ENCODE measurements at places on chromosomes 2 and 18.

GRCh38 chr2:22902180-22902550 is 482.8 kb upstream of the KLHL29 start:
- DNase-seq, result no peak

GRCh38 chr2:98769114-98769476 is 38.2 kb upstream of the MGAT4A start:
- DNase-seq, result no peak

GRCh38 chr2:85308896-85309555 is 18.8 kb downstream of the TGOLN2 start:
- DNase-seq, result no peak

- no peak for DNase-seq
These were observed 81.3 kb upstream of the HPCAL1 start for GRCh38 chr2:10221443-10221842.

DNA sequence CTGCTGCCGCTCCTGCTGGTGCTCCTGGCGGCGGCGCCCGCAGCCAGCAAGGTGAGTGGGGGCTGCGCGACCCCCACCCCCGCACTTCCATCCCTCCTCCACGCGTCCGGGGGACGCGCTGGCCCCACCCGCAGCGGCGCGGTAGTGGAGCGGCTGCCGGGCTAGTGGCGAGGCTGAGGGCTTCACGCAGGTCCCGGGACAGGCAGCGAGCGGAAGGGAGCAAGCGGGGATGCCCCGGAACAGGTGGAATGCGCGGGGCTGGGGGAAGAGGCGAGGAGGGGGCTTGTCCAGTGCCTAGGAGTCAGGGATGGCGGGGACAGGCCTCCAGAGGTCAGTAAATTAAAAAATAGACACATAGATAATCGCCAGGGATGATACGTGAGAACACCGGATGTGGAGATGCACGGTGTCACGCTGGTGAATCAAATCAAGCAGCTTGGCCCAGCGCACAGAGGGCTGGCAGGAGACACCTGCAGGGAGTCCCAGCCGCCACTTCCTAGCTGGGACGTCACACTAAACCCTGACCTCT is 403 bp downstream of the COL4A3 start:
- DNase-seq, result no peak

- no peak for DNase-seq
These were observed 5.3 kb downstream of the COL3A1 start for GRCh38 chr2:188979187-188980114.

GRCh38 chr2:146365041-146365440 is 1479.8 kb upstream of the ACVR2A start:
- no peak for DNase-seq

- no peak for DNase-seq
These were observed 871.8 kb downstream of the SLC4A3 start for GRCh38 chr2:220499225-220499624.

DNA sequence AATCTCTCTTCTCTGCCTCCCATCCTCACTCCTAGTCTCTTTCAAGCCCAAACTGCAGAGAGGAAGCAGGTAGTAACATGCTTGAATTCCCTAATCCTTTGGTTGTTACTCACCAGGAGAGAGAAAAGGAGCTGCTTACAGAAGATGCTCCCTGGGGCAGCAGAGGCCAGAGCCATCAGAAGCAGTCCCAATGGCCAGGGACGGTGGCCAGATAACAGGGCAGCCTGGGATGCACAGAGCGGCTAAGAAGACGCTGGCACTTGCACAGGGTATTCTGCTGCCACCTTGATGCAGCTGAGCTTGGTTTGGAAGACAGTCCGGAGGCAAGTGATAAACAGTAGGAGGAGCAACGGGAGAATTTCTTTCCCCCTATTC is 250 bp downstream of the DSC1 start:
- DNase-seq, result no peak

DNA sequence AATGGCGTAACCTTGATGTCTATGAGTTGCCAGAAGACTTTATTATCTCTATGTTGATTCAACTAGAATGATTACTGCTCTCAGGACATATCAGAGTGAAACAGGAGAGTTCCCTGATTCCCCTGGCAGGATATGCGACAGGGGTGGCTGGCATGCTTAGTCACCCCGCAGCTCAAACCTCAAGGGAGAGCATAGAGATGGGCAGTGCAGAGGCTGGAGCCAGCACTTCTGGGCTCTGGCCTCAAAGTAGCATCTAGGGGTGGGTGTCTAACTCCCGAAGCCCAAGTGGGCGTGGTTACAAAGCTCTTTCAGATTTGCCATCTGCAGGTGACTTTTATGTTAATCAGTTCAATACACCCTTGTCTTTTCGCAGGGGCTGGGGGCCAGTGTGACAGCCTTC is 391.6 kb downstream of the ADCYAP1 start:
- no peak for DNase-seq

DNA sequence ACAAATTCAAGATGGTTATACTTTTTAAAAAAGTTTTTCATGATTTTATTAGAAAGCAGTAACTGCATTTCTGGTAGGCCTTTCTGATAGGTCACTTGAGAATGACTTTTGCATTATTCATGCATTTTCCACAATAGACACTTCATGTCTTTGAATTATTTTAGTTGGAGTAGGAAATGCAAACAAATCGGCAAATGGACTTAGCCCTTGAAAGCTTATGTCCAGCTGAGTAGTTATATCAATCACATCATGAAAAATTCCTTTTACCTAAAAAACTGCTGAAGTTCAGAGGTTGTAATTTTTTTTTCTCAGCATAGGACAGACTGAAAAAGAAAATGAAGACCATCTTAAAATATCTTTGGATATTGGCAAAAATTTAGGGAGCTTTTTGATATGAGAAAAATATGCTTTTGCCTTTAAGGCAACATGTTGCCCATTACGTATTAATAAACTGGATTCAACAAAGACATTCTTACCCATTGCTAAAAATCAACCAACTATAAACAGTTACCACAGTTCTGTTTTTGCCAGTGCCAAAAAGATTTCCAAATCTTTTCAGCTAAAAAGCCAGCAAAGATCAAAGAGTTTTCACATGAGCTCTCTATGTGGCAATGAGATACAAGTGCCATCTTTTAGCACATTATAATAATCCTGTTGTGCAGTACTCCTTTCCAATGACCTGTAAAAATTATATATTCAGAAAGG is 45.5 kb upstream of the FRZB start:
- DNase-seq, result no peak

DNA sequence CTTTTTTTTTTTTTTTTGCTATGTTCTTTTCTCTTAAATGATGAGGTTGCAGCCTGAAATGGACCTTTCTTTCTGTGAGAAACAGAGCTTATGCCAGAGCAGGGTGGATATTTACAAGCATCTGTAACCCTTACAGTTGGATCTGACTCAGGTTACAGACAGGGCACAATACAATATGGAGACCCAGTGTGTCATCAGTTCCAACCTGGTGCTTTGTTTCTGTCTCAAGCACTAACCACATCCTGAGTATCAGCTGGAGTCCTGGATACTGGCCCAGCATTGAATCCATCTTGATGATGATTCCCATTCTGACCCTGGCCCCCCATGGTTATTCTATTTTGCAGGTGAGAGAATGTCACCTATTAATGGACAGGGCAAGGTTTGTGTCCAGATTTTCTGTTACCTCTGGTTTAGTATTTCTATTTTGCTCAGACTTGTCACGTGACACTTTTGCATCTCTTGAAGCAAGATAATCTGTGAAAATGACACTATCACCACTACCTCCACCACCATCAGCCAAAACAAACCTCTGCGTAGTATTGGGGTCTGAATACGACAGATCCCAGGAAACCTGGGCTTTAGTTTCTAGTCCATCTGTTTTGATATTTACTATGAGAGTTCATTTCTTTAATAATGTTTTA is 174.0 kb downstream of the CCDC85A start:
- DNase-seq, result no peak

GRCh38 chr2:159803235-159803962 is 5.4 kb upstream of the CD302 start:
- no peak for DNase-seq

DNA sequence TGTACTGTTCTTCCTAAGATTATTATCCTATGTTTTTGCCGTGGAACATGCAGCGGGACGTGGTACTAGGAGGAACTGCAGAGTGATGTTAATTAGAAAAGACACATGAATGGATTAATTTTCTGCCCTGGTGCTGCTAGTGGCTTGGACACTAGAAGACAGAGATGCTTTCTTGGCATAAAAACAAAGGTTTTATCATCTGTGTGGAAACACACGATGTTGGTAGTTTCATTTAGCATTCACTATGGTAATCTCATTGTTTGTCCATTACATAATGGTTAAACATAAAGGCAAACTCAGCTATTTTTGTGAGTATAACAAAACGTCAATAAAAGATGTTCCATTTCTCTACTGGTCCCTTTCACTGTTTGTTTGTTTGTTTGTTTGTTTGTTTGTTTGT is 22.8 kb downstream of the COL6A3 start:
- DNase-seq, result no peak

GRCh38 chr2:28434600-28434989 is 41.9 kb downstream of the FOSL2 start:
- DNase-seq, result no peak

- no peak for DNase-seq
These were observed 31.2 kb upstream of the NXPH2 start for GRCh38 chr2:138811431-138811830.

DNA sequence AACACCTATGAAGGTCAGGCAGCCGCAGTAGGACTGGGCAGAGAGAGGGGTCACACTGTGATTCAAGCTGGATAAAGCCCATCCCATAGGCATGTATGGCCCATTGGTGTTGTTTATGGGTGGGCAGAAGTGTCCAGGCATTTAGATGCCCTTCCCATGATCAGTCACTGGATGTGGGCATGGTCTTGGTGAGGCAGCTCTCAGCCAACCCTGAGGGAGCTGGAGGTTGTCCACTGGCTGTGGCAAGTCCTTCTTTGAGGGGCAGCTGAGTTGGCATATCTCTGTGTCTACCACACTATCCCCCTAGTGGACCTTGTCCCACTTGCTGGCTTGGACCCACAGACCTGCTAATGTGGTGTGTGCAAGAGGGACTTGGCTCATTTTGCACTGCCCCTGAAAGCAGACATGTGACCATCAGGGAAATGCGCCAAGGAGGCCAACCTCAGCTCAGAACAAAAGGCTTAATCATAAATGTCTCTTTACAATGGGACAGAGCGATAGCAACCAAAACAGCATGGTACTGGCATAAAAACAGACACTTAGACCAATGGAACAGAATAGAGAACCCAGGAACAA is 82.0 kb downstream of the TMEM17 start:
- DNase-seq, result no peak

- DNase-seq, result no peak
These were observed 69.5 kb downstream of the HNRNPLL start for GRCh38 chr2:38533180-38533579.

- no peak for DNase-seq
These were observed 57.1 kb downstream of the PKP4 start for GRCh38 chr2:158513841-158514240.

- no peak for DNase-seq
These were observed 40.7 kb upstream of the TANK start for GRCh38 chr2:161119483-161119882.

DNA sequence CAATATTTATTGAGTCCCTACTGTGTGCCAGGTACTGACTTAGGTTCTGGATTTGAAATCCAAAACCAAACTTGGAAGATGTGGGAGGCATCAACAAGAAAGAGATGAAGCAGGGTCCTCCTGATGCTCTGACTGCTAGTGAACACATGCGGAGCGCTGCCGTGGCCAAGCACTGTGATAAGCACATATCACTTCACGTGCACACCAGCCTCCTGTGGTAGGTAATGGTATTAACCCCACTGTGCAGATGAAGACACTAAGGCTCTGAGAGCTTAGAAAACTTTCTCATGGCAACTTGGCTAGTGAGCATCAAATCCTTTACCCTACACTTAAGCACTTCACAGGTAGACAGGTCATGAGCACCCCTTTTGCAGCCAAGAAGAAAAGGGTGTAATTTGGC is 216.1 kb downstream of the HAUS1 start:
- DNase-seq, result no peak

DNA sequence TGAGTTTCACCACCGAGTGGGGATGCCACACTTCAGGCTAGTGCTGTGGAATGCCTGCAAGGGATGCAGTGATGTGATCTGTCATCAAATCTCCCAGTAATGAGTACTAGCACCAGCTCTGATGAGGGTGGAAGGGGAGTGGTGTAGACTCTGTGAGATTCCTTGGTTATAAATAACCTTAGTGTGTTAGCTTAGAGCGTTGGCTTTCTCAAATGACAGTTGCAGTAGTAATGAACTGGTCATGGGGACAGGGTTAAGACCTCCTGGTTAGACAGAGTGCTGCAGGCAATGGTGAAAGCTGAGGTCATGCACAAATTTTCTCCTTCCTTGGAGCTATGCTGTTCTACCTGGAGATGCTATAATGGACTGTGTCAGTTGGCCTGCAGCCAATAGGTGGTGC is 1063.4 kb upstream of the CRIM1 start:
- DNase-seq, result no peak

- no peak for DNase-seq
These were observed 156.4 kb downstream of the NRXN1 start for GRCh38 chr2:50875561-50875960.

- no peak for DNase-seq
These were observed 15.8 kb downstream of the CWC22 start for GRCh38 chr2:179991344-179991743.

DNA sequence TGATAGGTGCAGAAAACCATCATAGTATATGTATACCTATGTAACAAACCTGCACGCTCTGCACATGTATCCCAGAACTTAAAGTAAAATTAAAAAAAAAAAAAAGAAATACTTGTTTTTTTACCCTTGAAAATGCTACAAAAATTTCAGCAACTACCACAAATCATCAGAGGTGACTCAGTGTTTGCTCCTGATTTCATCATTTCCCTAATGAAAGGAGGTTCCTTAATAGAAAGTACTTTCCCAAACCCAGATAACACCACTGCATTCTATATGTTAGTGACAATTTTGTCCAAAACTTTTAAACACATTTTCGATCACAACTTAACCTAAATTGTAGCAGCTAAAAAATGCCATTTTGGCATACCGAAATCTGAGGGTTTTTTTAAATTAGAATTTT is 163.3 kb downstream of the SLC39A10 start:
- no peak for DNase-seq

DNA sequence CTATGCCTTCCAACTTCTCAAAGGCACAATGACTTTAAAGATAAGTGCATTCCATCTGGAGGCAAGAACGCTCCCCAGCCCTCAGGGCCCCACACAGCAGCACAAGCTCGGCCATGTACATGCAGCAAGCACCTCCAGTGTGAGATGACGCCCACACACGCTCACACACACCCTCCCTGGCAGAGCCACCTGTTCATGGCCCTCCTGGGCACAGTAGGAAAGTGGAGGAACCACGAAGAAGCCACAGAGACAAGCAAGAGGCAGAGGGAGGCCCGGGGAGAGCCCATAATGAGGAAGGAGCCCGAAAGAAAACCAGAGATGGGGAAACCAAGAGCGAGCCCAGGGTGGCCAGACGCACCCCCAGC is 21.7 kb downstream of the BIN1 start:
- DNase-seq, result no peak

GRCh38 chr2:157876066-157876785 is at the start of gene ACVR1:
Gene ACVR1, minus strand, starts transcription at chr2:157876330. Its CDS starts 76,837 bp downstream, at chr2:157799493.
- DNase-seq, result peak; percentile 80
